ENCODE measurements at places on chromosomes 5 and 9. TPM values are rescaled to one million over a fixed set of nuclear protein-coding genes. Genes with fewer than 3 reads are reported as not detected.

The SPINK6 gene
- total RNA-seq, result not detected

The OR1Q1 gene
- total RNA-seq, result not detected

The BTNL8 gene
- not detected for total RNA-seq

The SLC36A3 gene
- not detected for total RNA-seq

The CD74 gene
- 1,068 TPM for total RNA-seq

The PCDHGB7 gene
- 11.7 TPM for total RNA-seq

The IFNA13 gene
- not detected for total RNA-seq

The FBP2 gene
- total RNA-seq, result 0.29 TPM

The RNF183 gene
- 0.96 TPM for total RNA-seq

The TAF1L gene
- total RNA-seq, result not detected

The IL13 gene
- total RNA-seq, result not detected

The ELOVL7 gene
- 16.7 TPM for total RNA-seq

The PCDHGC4 gene
- total RNA-seq, result 3.6 TPM

The ACOT12 gene
- total RNA-seq, result not detected

The HMCN2 gene
- total RNA-seq, result 9.5 TPM

The PSD2 gene
- total RNA-seq, result 0.21 TPM

The PCDHA9 gene
- total RNA-seq, result 0.34 TPM

The GABRB2 gene
- total RNA-seq, result 0.34 TPM

The SEMA6A gene
- total RNA-seq, result 37.8 TPM

The PHF24 gene
- 1.7 TPM for total RNA-seq

The BRD8 gene
- 54.6 TPM for total RNA-seq

The GAPT gene
- 0.44 TPM for total RNA-seq

The NEUROG1 gene
- not detected for total RNA-seq

The EQTN gene
- 0.44 TPM for total RNA-seq

The STX17 gene
- 54.0 TPM for total RNA-seq

The NIPAL4 gene
- total RNA-seq, result 49.8 TPM

The SLCO6A1 gene
- not detected for total RNA-seq

The SCAI gene
- total RNA-seq, result 7.2 TPM

The PCDHGA7 gene
- 5.8 TPM for total RNA-seq

The IL31RA gene
- not detected for total RNA-seq

The CNTNAP3B gene
- total RNA-seq, result 24.1 TPM

The PTPRD gene
- 20.9 TPM for total RNA-seq

The POU5F2 gene
- 4.9 TPM for total RNA-seq

The NPR3 gene
- total RNA-seq, result 1.4 TPM

The LHX6 gene
- total RNA-seq, result 5.7 TPM

The MCIDAS gene
- total RNA-seq, result 2.7 TPM

The TTC16 gene
- total RNA-seq, result 0.34 TPM

The MARCOL gene
- total RNA-seq, result not detected

The OTULINL gene
- total RNA-seq, result 18.9 TPM

The MPDZ gene
- total RNA-seq, result 27.6 TPM

The FAM221B gene
- total RNA-seq, result 0.26 TPM

Measured in ureter (tissue), 1 donor.